ENCODE measurements at places on chromosomes 4 and X.

DNA sequence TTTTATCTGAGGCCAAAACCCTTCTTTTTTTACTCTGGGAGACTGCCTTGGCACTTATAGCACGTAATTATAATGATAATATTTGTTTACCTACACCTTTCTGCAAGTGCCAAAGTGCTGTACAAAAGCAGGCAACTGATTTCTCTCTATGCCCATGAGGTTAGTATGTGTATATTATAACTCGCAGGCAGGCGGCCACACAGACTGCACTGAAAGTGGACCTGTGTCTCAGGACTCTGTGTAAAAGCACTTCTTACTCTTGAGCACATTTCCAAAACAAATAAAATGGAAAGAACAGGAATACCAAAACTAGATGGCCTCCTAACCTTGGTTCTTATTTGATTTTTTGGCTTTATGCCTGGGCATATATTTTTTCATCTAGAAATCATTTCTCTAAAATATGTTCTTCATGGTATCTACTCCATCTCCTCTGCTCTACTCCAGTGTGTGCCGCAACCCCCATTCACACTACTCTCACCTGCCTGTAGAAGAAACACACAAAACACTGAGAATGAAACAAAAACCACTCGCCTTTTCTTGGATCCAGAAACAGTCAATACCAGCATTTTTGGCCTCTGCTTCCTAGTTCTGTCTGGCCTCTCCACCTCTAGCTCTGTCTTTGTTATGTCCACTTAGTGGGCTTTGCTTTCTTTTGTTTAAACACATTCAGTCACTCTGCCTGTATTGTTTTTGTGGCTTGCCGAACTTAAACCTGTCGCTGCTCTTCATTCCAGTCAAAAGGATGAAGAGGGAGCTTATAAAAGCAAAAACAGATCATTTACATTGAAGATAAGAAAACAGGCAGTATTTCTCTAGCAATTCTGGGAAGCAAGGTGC is 934.5 kb upstream of the TENM3 start:
- DNase-seq, result no peak

DNA sequence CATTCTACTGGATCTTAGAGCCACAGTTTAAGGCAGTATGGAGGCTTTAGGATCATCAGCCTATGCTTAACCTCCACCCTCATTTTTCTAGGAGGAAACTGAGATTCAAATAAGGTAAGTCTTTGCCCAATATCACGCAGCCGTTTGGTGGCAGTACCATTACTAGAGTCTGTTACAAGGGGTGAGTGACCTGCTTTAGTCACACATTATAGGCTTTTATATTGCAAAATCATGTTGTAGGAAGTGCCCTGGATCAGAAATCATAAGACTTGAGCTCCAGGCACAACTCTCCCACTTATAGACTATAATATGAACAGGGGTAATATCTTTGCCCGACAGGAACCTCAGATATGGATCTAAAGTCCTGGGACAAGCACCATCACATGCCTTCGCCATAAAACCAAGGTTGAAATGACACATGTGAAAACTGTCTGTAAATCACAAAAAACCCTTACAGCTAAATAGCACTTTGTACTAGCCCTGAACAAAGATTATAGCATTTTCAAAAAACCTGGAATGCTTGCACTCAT is 19.2 kb downstream of the HPSE start:
- no peak for DNase-seq

- DNase-seq, result no peak
Observed at GRCh38 chrX:142663330-142664095, 362.2 kb upstream of the SPANXN4 start.

- DNase-seq, result no peak
Observed at GRCh38 chrX:5458300-5458842, 770.3 kb downstream of the NLGN4X start.

DNA sequence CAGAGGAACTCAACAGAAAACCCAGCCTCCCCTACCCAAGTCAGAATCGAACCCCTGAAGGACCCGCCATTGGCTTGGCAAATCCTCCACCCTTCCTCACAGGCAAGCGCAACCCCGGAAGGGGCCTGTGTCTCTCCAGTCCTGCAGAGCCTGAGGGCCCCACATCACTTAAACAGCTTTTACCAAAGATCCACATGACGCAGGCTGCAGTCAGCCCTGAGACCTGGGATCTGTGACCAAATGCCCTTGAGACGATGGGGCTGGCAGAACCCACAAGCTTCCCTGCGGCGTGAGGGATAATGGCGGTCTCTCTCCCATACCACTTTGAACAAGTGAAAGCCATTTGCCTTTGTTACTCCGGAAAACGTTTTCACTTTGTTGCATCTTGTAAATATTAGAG is 54.9 kb downstream of the ACOX3 start:
- DNase-seq, result no peak

Data from stimulated activated CD8-positive, alpha-beta memory T cell treated with anti-CD3 and anti-CD28 coated beads, Interleukin-7, amount 100 ng/mL, for 1 hour (primary cell).